Gastrocnemius medialis (tissue), 4 donors: ENCODE measurements at places on chromosomes 7 and 10.

DNA sequence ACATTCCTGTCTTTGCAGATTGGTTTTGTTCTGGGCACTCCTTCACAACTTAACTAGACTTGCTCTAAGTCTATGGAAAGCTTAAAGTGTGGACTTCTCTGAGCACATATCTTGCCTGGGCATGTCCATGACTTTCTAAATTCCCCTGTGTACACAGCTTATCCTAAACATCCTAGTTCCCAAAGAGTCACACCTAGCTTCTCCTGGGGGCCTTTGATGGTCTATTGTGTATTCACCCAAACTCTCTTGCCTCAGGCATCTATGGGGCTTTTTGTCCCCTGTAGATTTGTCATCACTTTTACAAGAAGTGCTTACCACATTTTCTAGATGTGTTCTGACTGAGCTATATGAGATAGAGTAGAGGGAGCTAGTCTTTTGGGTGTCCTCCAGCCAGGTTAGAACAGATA lies 12.2 kb upstream of the ZNF488 start:
- no peak for DNase-seq

GRCh38 chr10:75740541-75740940 lies 309.1 kb downstream of the LRMDA start:
- no peak for DNase-seq

- no peak for DNase-seq
These were observed 190.6 kb downstream of the PARD3 start for GRCh38 chr10:34624323-34625153.

DNA sequence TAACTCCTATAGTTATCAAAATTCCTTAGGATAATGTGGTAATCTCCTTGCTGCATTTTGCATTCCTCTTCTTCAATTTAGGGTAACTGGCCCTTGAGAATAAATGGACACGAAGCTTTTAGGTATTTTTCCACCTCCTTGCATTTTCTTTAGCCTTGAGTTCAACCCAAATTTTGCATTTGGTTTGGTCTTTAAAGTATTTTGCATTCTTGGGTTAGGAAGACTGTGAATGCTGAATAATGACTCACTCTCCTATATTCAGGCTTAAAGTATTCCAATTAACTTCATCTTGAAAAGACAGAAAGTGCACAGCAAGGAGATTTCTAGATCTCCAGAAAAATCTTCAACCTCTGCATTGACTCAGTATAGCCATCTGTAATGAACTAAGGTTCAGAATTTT lies 47.3 kb downstream of the TFPI2 start:
- no peak for DNase-seq

GRCh38 chr10:122154545-122155366 lies 116.3 kb upstream of the BTBD16 start:
- DNase-seq: peak; percentile 58

- peak; percentile 12 for DNase-seq
These were observed 114.5 kb downstream of the HIP1 start for GRCh38 chr7:75624134-75624832.

- no peak for DNase-seq
These were observed 617.9 kb upstream of the PHF14 start for GRCh38 chr7:10355816-10356215.

DNA sequence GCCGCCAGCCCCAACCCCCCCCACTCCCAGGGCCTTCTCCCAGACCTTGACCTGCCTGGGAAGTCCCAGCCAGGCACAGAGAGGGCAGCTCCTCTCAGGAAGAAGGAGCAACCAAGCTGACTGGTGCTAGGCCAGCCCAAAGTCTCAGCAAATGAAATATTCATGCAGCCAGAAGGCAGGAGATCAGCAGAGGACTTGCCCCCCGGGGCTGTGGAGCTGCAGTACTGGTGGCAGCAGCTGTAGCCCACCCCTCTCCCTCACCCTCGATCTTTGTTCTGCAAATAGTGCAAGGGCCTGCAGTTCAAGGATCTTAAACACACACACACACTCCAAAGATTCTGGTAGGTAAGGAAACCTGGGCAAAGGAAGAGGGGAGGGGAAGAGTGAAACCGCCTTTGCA lies 3.5 kb upstream of the SRRM3 start:
- DNase-seq: no peak

GRCh38 chr7:32298408-32299132 lies 191.6 kb downstream of the LSM5 start:
- DNase-seq: no peak

DNA sequence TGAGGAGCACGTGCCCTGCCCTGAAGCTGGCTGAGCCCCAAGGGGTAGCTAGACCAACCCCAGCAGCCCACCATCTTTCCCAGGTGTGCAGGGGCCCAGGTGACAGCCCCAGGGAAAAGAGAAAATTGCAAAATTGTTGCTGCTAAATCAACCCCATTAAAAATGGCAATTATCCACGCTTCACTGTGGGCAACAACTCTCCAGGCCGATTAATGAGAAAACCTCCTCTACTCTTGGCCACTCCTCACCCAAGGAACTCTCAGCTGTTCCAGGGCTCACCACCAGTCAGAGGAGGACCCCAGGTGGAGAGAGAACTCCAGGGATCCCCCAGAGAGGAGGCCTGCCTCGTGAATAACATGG lies 516.1 kb upstream of the MGMT start:
- no peak for DNase-seq

DNA sequence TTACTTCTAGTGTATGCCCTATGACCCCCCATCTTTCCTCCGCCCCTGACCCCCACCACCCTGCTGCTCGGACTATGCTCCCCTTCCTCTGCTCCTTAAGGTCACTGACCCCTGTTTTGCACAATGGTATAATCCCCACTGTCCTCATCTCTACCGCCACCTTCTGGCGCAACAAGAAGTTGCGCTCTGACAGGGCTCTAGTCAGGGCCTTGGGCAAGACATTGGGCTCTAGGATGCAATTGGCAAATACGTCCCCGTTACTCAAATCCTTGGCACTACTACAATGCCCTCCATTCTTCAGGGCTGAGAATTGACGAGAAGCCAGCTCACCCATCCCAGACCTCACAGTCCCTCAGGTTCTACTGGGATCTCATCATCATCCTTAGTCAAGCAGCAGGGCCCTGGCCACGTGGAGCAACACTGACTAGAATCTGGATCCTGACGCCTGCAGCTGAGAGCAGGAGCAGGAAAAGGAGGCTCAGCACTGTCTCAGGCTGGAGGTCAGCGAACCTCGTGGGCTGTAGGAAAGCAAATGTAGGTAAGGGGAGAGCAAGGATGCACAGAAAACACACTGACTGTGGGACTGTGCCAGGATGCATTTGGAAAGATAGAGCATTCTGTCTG lies 10.6 kb downstream of the LRIT2 start:
- DNase-seq: no peak

DNA sequence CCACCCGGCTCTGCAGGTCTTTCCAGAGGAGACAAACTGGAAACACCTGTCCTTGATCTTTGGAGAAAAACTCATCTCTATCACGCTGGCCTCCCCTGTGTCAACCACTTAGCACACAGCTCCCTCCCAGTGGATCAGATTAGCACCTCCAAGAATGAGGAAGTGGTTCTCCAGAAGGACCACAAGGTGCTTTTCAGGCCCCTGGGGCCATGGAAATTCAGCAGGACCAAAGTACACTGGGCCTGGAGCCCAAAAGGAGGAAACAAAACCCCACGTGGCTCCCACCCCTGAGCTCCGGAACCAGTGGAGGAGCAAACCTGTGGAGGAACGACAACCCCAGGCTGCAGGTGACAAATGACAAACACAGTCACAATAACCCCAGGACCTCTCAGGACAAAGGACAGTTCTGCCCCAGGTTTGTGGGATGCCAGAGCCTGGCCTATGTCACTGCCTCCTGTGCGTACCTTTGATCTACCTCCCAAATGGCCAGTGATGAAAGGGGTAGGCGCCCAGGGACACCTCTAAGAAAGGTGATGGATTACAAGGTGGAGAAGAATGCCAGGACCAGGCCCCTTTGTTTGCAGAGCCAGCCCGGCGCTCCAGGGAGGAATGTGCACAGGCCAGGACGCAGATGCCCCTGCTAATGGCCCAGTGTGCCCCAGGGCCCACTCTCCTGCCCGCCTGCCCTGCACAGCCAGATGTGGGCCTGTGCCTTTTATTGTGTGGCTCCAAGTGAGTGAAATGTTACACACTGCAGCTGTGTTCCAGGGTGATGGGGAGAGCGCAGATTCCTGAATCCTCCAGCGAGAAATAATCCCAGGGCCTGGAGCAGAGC lies 5.7 kb downstream of the TNS3 start:
- peak; percentile 68 for DNase-seq

DNA sequence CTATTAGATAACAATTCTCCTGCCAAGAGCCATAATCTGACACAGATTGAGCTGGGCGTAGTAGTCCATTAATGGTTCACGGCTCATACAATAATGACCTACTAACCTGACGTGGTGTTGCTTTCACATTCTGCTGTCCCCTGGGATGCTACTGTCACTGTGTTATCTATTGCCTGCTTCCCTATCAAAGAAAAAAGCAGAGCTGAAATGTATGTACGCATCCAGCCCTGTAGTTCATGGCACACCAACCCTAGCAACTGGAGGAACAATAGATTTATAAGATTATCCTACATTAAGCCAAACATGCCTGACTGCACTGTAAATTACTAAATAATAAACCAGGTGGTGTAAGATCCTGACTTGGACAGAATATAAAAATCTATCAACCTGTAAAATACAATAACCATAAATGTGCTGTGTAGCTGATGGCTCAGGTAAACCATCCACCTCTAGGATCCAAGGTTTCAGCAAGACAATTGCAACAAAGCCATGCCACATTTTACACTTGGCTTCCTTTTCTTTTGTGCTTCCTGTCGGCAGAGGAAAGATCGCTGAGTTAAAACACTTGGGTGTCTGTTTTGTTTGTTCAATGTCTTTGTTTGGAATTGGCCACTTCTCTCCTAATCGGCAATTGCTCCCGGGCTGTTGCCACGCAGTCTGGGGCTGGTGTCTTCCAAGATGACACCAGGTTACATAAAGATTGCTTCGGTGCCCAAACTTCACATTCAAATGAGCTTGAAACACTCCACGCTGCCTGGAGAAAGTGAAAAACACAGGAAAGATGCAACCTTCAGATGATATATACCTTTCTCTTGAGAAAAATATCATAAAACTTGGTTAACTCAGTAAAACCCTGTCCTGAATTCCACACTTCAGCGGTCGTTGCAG lies 143.9 kb upstream of the MGMT start:
- DNase-seq: no peak

- no peak for DNase-seq
These were observed 45.1 kb upstream of the MET start for GRCh38 chr7:116626886-116627285.

GRCh38 chr7:129560831-129561230 lies 50.7 kb upstream of the NRF1 start:
- DNase-seq: no peak

DNA sequence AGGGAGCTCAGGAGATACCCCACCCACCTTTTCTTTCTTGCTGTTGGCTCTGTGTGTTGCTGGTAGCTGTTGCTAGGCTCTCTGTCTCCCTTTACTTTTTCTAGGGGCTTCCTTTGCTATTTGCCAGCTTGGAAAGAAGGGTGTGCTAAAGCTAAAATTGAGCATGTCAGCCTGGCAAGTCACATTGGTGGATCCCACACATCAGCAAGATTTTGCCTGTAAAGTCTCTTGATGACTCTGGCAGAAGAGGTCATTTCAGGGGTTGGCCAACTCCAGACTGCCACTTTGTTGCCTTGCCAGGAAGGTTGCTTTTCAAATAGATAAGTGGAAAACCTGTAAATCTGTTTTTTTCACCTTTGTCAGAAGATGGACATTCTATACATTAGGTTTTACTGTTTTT lies 9.9 kb downstream of the CCNY start:
- DNase-seq: no peak

- peak; percentile 26 for DNase-seq
These were observed 183.7 kb upstream of the ANK3 start for GRCh38 chr10:60573336-60573735.

DNA sequence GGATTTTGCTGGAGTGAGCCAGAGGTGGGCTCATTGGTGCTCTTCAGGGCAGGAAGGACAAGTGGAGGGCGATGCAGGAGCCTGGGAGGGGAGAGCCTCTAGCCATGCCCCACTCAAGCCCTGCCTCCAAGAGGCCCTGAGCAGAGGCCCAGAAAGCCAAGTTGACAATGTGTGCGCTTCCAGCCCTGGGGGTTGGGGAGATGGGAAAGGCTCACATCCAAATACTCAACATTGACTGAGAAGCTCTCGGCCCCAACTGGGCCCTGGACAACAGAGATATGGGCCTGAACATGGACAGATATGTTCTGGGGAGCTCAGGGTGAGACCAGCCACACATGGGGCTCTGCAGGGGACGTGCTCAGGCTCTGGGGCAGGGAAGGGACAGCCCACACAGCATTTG lies 39.0 kb downstream of the FRMPD2 start:
- DNase-seq: no peak

DNA sequence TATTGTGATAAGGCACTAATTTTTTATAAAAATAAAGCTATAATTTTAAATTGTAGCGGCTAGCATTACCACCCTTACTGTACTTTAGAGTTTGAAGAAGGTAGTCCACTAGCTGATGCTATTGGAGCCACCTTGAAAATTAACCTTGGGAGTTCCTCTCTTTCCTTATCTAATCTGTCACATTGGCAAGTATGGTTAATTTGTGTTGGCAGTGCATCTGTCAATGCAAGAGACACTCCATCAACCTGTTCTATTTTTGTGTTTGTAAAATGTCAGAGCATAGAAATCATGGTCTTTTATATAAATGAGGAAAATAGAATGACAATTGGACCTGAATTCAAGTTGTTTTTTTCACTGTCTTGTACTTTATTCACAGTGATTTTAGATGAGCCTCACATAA lies 20.5 kb downstream of the GLCCI1 start:
- DNase-seq: no peak

GRCh38 chr10:72097448-72098300 lies 9.3 kb upstream of the SPOCK2 start:
- DNase-seq: no peak

GRCh38 chr7:113100121-113100603 lies 13.5 kb upstream of the GPR85 start:
- no peak for DNase-seq
